ENCODE measurements at places on chromosomes 12 and 14. TPM values are rescaled to one million over a fixed set of nuclear protein-coding genes. Genes with fewer than 3 reads are reported as not detected.

The DRAM1 gene
- total RNA-seq: 171 TPM

The SERPINA9 gene
- total RNA-seq: 0.43 TPM

The CIT gene
- 32.6 TPM for total RNA-seq

The OR6C2 gene
- total RNA-seq: not detected

The KLRD1 gene
- total RNA-seq: 1.2 TPM

The GPN3 gene
- 12.9 TPM for total RNA-seq

The FOXG1 gene
- total RNA-seq: under 0.01 TPM

The PLD4 gene
- total RNA-seq: 0.13 TPM

The GALNT6 gene
- 10.2 TPM for total RNA-seq

The LBHD2 gene
- not detected for total RNA-seq

Data from articular chondrocyte of knee joint (primary cell).